ENCODE measurements at places on chromosomes 4 and X. TPM values are rescaled to one million over a fixed set of nuclear protein-coding genes. Genes with fewer than 3 reads are reported as not detected.

GRCh38 chr4:148283665-148284064 lies 158.5 kb downstream of the NR3C2 start:
- peaks cover 45% of the 10 kb centered on the region for H3K4me1 ChIP-seq
- no peak overlapping the region for H3K27ac ChIP-seq
- no peaks in the 10 kb centered on the region for H3K36me3 ChIP-seq
- DNase-seq: no peak

DNA sequence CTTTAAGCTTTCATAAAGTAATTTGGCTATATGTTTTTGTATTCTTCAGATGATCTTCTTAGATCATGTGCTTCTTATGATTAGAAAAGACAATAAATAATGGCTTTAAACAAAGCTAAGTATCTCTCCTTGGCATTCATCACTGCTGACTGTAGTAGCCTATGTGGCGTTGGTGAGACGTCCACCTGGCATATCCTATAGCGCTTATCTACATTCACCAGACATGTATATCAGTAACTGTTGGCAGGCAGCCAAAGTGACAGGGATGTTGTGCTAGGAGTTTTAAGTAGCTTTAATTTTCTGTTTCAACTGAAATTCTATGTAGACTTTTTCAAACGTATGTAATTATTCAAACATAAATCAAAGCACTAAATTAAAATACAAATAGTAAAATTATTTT lies 276.4 kb downstream of the IL15 start:
- DNase-seq: no peak
- H3K27ac ChIP-seq: no peak overlapping the region
- no peaks in the 10 kb centered on the region for H3K27me3 ChIP-seq
- H3K36me3 ChIP-seq: no peaks in the 10 kb centered on the region
- H3K4me1 ChIP-seq: no peaks in the 10 kb centered on the region

GRCh38 chr4:161498155-161498554 lies 665.6 kb downstream of the FSTL5 start:
- H3K4me1 ChIP-seq: no peaks in the 10 kb centered on the region
- no peak for DNase-seq
- H3K27ac ChIP-seq: no peak overlapping the region
- no peaks in the 10 kb centered on the region for H3K36me3 ChIP-seq
- H3K27me3 ChIP-seq: no peaks in the 10 kb centered on the region

GRCh38 chr4:42197341-42197740 lies 44.9 kb upstream of the BEND4 start:
- no peaks in the 10 kb centered on the region for H3K27me3 ChIP-seq
- no peaks in the 10 kb centered on the region for H3K36me3 ChIP-seq
- no peak overlapping the region for H3K27ac ChIP-seq

DNA sequence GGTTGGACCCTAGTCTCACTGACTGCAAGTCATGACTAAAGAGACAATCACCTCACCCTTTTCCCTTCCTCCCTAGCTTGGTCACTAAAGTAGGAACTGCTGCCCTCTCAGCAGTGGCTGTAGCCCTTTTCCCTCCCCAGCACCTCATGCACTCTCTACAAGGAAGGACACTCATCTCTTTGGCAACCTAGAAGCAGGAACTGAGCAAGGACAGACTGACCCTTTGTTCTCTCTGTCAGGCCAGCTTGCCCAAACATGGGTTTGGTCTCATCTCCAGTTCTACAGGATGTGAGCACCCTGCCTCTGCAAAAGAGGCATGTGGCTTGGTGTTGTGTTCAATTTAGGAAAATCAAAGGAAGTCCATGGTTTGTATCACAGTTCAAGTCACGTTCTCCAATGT lies 15.8 kb downstream of the LEF1 start:
- no peak overlapping the region for H3K27ac ChIP-seq
- no peaks in the 10 kb centered on the region for H3K27me3 ChIP-seq
- no peaks in the 10 kb centered on the region for H3K36me3 ChIP-seq
- no peak for DNase-seq
- no peak overlapping the region for H3K4me3 ChIP-seq

DNA sequence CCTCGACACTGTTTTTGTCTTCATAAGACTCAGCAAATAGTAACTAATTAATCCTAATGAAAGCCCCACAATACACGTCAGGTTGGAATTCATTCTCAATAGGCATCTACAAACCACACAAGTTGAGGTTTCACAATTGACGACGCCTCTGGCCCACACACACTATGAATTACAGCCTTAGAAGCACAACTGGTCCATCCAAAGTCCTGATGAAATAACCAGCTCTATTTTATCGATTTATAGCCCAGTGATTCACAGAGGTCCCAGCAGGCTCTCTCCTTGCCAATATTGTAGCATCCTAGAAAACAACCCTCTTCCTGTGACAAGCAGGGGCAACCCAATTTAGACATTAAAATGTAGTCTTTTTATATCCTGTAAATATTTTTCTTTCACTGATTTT lies 112.1 kb downstream of the NR3C2 start:
- DNase-seq: no peak
- no peak overlapping the region for H3K4me3 ChIP-seq
- no peaks in the 10 kb centered on the region for H3K4me1 ChIP-seq
- H3K27ac ChIP-seq: no peak overlapping the region
- H3K27me3 ChIP-seq: no peaks in the 10 kb centered on the region

ZNF157 gene
- total RNA-seq: 0.71 TPM

- H3K27ac ChIP-seq: no peak overlapping the region
- H3K27me3 ChIP-seq: no peaks in the 10 kb centered on the region
- H3K4me3 ChIP-seq: no peak overlapping the region
- H3K4me1 ChIP-seq: peaks cover 8% of the 10 kb centered on the region
- no peaks in the 10 kb centered on the region for H3K36me3 ChIP-seq
Observed at GRCh38 chr4:8120501-8120900, 38.1 kb downstream of the ABLIM2 start.

DNA sequence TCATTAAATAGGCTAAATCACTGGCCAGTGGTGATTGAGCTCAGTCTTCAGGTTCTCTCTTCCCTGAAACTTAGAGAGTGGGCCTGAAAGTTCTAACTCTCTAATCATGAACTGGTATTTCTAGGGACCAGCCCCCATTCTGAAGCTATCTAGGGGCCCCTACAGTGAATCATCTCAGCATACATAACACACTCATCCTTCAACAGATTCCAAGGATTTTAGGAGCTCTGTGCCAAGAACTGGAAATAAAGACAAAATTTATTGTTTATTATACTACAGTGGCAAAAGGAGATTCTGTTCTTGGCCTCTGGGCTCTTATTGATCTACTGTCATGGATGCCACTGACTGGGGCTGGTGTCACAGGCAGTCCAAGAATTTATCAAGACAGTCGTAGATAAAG lies 263.8 kb upstream of the IGFBP7 start:
- H3K4me1 ChIP-seq: no peaks in the 10 kb centered on the region
- DNase-seq: no peak
- no peaks in the 10 kb centered on the region for H3K27me3 ChIP-seq

GRCh38 chr4:113587156-113587555 lies 174.4 kb downstream of the CAMK2D start:
- H3K27me3 ChIP-seq: no peaks in the 10 kb centered on the region
- no peak overlapping the region for H3K27ac ChIP-seq
- no peak for DNase-seq
- H3K4me1 ChIP-seq: peaks cover 13% of the 10 kb centered on the region
- H3K4me3 ChIP-seq: no peak overlapping the region

FHIP1A gene
- total RNA-seq: 1.9 TPM

FREM3 gene
- under 0.01 TPM for total RNA-seq

GRCh38 chrX:107470198-107470597 lies 20.7 kb downstream of the FRMPD3 start:
- no peak overlapping the region for H3K4me3 ChIP-seq
- H3K27me3 ChIP-seq: no peaks in the 10 kb centered on the region
- H3K4me1 ChIP-seq: no peaks in the 10 kb centered on the region
- H3K27ac ChIP-seq: no peak overlapping the region
- no peaks in the 10 kb centered on the region for H3K36me3 ChIP-seq

DNA sequence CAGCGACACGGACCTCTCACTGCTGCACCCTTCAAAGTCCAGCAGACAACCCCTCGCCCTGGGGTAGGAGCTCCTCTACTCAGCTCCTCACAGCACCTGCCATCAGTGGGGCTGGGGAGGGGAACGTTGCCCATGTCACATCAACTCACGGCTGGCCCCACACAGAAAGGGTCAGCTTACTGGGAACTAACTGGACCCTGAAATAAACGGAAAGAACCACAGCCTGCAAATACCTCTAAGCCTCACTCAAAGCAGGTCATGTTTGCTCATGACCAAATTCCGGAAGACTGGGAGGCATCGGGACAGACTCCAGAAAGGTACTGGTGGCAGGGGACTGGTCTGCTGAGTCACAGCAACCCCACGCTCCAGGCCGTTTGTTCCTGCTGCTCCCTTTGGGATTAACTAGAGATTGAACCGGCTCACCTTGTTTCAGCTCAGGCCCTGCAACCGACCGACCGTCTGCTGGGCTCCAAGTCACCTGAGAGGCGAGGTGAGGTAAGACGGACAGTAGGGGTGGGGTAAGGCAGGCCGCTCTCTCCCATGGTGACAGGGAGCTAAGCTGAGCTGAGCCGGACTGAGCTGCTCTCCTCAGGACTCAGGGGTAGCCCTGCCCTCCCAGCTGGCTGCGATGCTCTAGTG lies 5.6 kb downstream of the G6PD start:
- H3K27ac ChIP-seq: peak overlapping the region; percentile 56
- no peak for DNase-seq
- H3K4me3 ChIP-seq: no peak overlapping the region
- no peaks in the 10 kb centered on the region for H3K4me1 ChIP-seq
- no peaks in the 10 kb centered on the region for H3K36me3 ChIP-seq

GRCh38 chr4:173001571-173001970 lies 167.0 kb upstream of the GALNT7 start:
- H3K4me1 ChIP-seq: peaks cover 22% of the 10 kb centered on the region
- no peaks in the 10 kb centered on the region for H3K27me3 ChIP-seq
- no peak overlapping the region for H3K27ac ChIP-seq
- no peak for DNase-seq

DNA sequence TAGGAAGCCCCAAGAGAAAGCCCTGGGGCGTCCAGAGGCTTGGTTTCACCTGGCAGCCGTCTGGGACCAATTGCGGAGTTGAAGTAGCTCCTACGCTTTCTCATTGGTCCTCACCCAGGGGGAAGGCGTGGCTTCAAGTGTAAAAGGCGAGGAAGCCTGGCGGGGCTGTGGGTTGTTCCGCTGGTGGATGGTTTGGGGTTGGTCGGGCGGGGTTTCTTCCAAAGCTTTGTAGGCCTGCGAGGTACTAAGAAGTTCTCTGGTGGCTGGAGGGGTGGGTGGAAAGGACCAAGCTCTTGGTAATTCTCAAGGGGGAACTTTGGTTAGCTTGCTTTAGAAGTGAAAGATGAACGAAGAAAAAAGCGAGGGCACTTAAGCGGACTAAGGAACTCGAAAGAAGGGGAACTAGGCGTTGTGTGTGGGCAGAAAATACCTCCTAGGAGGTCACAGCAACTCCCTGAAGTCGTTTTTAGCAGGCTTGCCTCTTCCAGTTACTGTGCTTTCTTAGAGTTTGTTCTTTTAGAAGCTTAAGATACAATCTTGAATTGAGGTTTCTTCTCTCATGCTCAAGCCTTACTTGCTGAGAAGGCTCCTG lies 36.6 kb downstream of the CCNG2 start:
- no peak overlapping the region for H3K27ac ChIP-seq
- H3K4me3 ChIP-seq: no peak overlapping the region
- no peaks in the 10 kb centered on the region for H3K4me1 ChIP-seq
- peak; percentile 66 for DNase-seq
- no peaks in the 10 kb centered on the region for H3K36me3 ChIP-seq

- peaks cover 8% of the 10 kb centered on the region for H3K4me1 ChIP-seq
- H3K27me3 ChIP-seq: no peaks in the 10 kb centered on the region
- H3K36me3 ChIP-seq: no peaks in the 10 kb centered on the region
- H3K4me3 ChIP-seq: no peak overlapping the region
- no peak overlapping the region for H3K27ac ChIP-seq
Observed at GRCh38 chr4:16289897-16290554, 63.8 kb upstream of the TAPT1 start.

NDST4 gene
- total RNA-seq: 0.16 TPM

CTAG2 gene
- not detected for total RNA-seq

EDNRA gene
- total RNA-seq: 2.1 TPM

AFM gene
- total RNA-seq: not detected

NUDT11 gene
- total RNA-seq: 4.4 TPM

GRCh38 chrX:40434443-40434842 lies 146.3 kb upstream of the ATP6AP2 start:
- no peaks in the 10 kb centered on the region for H3K36me3 ChIP-seq
- H3K4me3 ChIP-seq: no peak overlapping the region
- H3K27me3 ChIP-seq: no peaks in the 10 kb centered on the region
- DNase-seq: no peak

- H3K36me3 ChIP-seq: no peaks in the 10 kb centered on the region
- no peak overlapping the region for H3K4me3 ChIP-seq
- DNase-seq: no peak
- H3K27ac ChIP-seq: no peak overlapping the region
- H3K27me3 ChIP-seq: no peaks in the 10 kb centered on the region
Observed at GRCh38 chr4:69861756-69862155, 1.8 kb upstream of the SULT1E1 start.

DNA sequence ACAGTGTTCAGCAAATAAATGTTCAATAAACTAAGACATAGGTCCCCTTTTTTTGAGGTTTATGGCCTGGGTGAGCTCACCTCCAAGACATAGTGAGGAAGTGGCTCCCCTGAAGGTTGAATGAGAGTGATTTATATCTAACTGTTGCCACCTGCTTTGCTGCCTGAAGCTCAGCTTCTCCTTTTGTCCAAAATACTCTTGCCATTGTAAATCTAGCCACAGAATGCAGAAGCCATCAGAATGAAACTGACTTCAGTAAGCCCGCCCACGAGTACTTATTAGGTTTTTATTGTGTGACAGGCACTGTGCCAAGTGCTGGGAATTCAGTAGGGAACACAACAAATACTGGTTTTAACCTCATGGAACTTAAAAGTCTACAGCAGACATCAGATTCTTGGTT lies 18.0 kb downstream of the SPINK2 start:
- DNase-seq: no peak
- no peak overlapping the region for H3K27ac ChIP-seq
- H3K4me1 ChIP-seq: no peaks in the 10 kb centered on the region

HMX1 gene
- 1.7 TPM for total RNA-seq

H2BW2 gene
- not detected for total RNA-seq

- no peak for DNase-seq
- H3K27ac ChIP-seq: no peak overlapping the region
- no peak overlapping the region for H3K4me3 ChIP-seq
- no peaks in the 10 kb centered on the region for H3K27me3 ChIP-seq
Observed at GRCh38 chrX:63281465-63281864, 69.7 kb downstream of the SPIN4 start.

- no peaks in the 10 kb centered on the region for H3K36me3 ChIP-seq
- H3K27ac ChIP-seq: no peak overlapping the region
- H3K27me3 ChIP-seq: no peaks in the 10 kb centered on the region
- no peak overlapping the region for H3K4me3 ChIP-seq
- no peaks in the 10 kb centered on the region for H3K4me1 ChIP-seq
- DNase-seq: no peak
Observed at GRCh38 chrX:7637066-7637465, 205.9 kb upstream of the VCX start.

SLC9A7 gene
- 8.8 TPM for total RNA-seq
